ENCODE measurements at places on chromosomes 1 and 21.

GRCh38 chr1:204188959-204189639 lies 7.2 kb downstream of the KISS1 start:
- DNase-seq = peak; percentile 77

DNA sequence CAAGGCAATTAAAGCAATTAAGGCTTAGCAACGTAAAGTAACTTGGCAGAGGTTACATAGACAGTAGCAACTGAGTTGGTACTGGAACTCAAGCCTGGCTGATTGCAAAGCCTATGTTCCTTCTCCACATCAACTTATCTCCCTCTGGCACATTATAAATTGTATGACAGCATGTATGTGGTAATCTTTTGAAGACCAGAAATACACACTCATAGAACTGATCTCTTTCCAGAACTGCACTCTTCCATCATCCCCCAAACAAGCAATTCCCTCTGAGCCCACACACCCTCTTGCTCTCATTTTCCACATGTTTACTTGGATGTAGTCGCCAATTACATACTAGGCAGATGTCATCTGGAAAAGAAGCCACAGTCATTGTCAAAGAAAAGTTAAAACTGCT lies 502.2 kb downstream of the PLPP3 start:
- DNase-seq = no peak

DNA sequence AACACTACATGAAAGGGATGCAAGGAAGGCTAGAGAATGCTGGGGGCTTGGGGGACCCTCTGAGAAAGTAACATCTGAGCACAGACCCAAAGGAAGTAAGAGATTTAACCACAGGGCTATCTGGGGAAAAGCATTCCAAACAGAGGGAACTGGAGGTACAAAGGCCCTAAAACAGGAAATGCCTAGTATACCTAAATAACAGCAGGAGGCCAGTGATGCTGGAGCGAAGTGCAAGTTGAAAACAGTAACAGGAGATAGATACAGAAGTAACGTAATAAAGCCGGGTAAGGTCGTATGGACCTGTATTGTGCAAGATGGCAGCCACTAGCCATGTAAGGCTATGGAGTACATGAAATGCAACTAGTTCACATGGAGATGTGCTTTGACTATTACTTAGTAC lies 52.1 kb downstream of the CD34 start:
- no peak for DNase-seq

DNA sequence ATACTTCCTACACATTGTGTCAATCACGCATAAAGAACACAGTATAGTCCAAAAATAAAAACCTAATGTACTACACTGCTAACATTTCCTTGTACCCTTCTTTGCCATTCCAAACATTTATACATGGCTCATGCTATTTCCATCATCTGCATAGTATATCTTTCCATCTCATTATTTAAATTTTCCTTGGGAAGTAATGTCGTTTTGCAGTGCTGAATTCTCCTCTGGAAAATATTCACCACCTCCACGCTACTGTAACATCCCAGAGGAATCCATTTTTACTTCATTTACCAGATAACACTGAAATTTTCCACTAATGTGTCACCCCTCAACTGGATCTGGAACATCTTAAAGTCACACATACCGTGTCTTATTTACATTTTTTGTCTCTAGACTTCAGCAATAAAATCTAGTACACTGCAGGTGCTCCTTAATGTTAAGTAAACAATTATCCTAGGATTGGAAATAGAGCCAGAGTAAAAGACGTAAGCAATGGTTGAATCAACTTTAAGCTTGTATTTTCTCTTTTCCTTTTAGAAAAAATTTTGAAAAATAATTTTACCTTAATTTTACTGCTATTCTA lies 881.0 kb downstream of the AMY1C start:
- DNase-seq = peak; percentile 54

DNA sequence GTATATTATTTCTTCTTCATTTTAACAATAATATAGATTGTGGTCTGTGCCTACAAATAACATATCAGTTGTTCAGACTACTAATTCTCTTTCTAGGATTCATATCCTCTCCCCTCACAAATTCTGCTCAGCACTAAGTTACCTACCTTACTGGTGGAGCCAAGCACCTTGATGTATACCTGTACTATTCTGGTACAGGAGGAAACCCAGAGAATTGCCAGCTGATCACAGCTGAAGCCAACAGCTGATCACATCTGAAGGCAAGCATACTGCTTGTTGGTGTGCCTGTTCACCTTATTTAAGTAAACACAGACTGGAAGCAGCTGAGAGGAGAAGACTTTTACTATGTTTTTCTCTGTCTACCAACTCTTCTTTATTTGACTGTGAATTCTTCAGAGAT lies 101.8 kb downstream of the PBX1 start:
- DNase-seq = no peak

- DNase-seq = no peak
Measured at GRCh38 chr21:25569084-25569483, 38.2 kb downstream of the MRPL39 start.

DNA sequence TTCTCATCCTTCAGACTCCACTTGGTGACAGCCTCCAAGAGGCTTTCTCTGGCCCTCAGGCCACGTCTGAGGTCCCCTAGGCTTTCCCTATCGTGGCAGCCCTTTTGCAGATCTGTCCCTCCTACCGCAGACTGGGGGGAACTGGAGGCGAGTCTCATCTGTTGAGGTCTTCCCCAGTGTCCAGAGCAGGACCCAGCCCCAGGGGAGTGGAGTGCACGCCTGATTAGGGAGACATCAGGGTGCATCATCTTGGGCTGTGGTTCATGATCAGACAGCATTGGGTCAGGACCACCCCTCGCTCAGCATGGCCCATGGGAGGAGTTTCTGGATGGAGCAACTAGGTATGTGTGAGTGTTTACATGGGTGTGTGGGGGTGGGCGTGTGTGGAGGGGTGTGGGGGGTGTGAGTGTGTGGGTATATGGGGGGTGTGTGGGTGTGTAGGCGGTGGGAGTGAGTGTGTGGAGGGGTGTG lies 8.5 kb upstream of the MATN1 start:
- no peak for DNase-seq

Data from putamen (tissue), 1 donor.